ENCODE measurements at places on chromosomes 6 and 20.

DNA sequence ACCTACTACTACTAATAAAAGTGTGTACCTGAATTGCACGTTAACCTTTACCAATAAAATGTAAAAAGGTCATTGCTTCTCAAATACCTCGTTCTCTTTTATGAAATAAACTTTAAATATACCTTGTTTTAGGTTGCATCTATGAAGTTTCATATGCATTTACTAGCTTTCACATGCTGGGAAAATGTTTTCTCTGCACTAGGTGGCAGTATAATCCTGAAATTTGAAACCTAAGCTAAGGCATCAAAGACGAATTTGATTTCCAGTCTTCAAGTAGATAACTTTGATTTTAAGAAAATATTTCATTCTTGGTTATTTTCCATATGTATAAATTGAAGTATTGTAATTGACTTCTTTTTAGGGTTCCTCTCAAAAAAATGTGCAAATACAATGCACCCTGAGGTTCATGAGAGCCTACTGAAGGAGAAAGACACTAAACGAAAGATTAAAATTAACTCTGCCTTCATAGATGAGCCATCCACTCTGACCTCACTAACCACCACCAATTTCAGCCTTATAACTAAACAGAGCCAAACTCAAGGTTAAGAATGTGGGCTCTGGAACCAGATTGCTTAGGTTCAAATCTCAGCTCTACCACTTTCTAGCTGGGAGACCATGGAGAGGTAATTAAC is 7.3 kb upstream of the COL9A1 start:
- DNase-seq: peak; percentile 55

GRCh38 chr6:149380523-149380922 is 19.5 kb upstream of the SUMO4 start:
- no peak for DNase-seq

DNA sequence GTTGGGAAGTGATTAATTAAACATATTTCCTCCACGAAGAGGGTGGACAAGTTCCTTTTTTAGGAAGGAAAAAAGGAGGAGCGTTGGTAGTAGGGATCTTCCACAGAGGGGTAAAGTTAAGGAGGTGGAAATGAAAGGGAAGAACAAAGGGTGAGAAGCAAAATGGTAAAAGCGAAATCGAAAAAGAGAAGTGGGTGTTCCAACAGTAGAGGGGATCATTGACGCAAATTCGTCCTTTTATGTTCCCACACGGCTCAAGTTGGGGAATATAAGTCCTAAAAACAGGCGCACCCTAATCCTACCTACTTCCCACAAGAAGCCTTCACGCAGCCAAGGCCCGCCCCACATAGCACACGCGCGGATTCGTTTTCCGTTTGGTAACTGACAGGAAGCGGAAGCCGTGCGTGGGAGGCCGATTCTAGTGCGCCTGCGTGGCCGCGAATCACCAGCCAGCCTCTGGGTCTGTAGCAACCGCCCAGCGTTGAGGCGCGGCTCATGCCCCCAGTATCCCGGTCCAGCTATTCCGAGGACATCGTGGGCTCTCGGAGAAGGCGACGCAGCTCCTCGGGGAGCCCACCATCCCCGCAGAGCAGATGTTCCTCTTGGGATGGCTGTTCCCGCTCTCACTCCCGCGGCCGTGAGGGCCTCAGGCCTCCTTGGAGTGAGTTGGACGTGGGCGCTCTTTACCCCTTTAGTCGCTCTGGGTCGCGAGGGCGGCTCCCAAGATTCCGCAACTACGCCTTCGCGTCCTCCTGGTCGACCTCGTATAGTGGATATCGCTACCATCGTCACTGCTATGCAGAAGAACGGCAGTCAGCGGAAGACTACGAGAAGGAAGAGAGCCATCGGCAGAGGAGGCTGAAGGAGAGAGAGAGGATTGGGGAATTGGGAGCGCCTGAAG is at the start of gene NKAPL:
Gene NKAPL (plus strand): TSS at position 421 of the 901 bp plus-strand sequence. CDS start 75 bp downstream, at position 496.
- no peak for DNase-seq

DNA sequence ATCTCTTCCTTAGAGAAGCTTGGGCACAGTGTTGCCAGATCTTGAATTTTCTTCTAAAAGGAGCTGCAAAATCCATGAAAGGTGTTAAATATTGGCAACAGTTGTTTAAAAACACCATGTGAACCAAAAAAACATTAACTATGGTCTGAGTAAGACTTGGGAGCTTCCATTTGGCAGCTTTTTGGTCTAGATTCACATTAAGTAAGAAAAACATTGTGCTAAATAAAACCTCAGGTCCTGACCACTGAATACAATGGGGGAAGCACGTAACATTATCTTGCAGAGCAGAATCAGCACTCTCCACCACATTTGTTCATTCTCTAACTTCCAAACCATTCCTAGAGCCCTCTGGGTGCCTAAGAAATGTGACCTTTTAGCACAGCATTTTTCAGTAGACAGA is 437.6 kb upstream of the PLCB4 start:
- DNase-seq: no peak

- no peak for DNase-seq
These were observed 52.8 kb downstream of the SNRNP48 start for GRCh38 chr6:7642791-7643190.

GRCh38 chr20:51156041-51156982 is 133.4 kb upstream of the KCNG1 start:
- peak; percentile 16 for DNase-seq

GRCh38 chr20:42024653-42025052 is 406.5 kb upstream of the CHD6 start:
- DNase-seq: no peak

GRCh38 chr20:32162351-32162750 is 45.2 kb downstream of the PLAGL2 start:
- no peak for DNase-seq

GRCh38 chr20:2217857-2218539 is 77.8 kb upstream of the TGM3 start:
- no peak for DNase-seq

- no peak for DNase-seq
These were observed 68.4 kb downstream of the ID4 start for GRCh38 chr6:19905584-19905983.

DNA sequence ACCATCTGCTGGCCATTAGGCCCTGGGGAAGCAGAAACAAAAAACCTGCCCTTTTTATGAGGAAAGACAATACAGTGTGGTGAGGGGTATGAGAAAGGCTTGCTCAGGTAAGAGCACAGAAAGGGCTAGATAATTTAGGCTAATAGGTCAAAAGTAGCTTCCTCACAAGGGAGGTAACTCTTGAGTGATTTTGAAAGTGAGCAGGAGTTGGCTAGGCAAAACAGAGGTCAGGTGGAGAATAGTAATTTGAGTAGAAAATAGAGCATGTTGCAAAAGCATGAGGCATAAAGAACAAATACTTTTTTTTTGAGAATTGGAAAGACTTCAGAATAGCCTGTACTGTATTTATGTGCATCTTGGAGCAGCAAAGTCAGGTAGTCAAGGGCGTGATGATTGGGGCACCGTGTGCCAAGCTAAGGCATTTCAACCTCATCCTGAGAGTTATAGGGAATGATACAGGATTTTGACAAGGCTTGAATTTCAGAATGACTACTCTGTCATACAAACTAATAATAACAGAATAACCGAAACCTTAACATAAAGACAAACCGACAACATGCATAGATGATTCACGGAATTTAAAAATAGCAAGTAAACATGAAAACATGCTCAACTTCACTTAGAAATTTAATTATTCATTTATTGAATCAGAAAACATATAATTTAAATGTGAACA is 123.0 kb upstream of the ENPP5 start:
- no peak for DNase-seq

- no peak for DNase-seq
These were observed 29.7 kb downstream of the CEBPB start for GRCh38 chr20:50220093-50220893.

DNA sequence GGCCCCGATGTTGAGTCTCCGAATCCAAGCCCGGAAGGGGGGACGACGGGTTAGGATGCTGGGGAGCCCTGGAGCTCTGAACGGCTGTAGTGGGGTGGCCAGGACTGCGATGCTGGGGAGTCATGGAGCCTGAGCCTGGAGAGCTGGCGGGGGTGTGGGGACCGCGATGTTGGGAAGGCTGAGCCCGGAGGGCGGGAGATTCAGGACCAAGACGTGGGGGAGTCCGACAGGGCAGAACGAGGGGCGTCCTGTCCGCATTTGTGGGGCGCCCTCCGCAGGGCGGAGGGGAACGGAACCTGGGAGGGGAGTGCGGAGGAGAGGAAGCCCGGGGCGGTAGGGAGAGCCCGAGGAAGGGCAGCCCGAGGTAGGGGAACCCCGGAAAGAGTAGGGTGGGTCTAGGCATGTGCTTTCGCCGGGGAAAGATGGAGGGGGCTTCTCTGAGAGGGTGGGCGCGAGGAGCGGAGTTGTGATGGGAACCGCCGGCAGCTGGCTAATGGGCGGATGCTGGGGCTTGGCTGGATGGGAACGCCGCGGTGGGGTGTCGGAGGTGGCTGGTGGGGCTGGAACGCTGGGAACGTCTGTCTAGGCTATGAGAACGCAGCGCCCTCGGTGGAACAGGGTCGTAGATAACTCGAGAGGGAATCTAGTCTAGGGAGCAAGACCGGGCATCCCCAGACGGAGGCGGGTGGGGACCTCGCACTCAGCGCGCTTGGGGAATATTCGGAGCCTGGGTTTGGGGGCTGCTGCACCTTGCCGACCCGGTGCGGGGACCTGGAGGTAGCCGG is 684 bp downstream of the PAQR8 start:
- no peak for DNase-seq

GRCh38 chr6:13098793-13099570 is 229.4 kb downstream of the TBC1D7 start:
- peak; percentile 12 for DNase-seq

- peak; percentile 45 for DNase-seq
These were observed 101.7 kb upstream of the FOXA2 start for GRCh38 chr20:22686097-22686496.

GRCh38 chr20:54044156-54044555 is 26.2 kb downstream of the BCAS1 start:
- DNase-seq: peak; percentile 74

- DNase-seq: no peak
These were observed 354.5 kb downstream of the UTRN start for GRCh38 chr6:144639654-144640053.

- DNase-seq: no peak
These were observed 20.1 kb upstream of the SERINC3 start for GRCh38 chr20:44541992-44542391.

DNA sequence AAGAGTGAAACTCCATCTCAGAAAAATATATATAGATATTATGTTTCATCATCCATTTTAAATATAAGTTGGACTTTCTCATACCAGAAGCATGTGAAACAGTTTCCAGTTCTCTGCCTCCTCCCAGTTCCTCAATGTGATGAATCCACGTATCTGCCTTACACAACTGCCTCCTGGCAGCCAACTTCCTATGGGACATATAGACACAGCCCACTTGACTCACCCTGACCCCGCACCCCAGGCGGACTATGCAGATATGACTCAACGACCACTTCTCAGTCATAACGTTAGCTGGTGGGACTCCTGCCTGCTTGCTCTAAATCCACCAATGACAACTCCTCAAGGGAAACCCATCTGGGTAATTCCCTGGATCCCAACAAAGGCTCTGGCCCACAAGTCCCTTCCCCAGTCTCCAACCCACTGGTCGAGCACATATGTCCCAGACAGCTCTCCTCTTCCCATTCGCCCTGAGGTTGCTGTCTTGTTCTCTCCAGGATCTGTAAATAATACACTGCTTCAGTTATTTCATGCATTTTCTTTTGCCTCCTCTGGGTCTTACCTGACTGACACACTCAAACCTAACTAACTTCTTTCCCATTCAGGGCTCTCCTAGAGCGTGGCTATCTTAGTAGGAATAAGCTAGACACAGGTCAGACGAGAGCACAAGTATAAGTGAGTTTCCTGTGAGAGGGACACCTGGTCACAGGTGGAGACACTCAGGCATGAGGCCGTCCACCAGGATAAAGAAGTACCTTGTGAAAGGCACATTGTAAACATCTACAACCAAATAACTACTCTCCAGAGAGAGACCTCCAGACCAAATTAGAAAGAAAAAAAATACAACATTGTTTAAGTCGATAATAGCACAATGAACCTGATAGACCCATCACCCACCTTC is 548.5 kb downstream of the CD83 start:
- peak; percentile 92 for DNase-seq

- DNase-seq: no peak
These were observed 183.8 kb upstream of the SMLR1 start for GRCh38 chr6:130643361-130643760.

- DNase-seq: no peak
These were observed 20.4 kb upstream of the FRMD1 start for GRCh38 chr6:168099201-168100010.

DNA sequence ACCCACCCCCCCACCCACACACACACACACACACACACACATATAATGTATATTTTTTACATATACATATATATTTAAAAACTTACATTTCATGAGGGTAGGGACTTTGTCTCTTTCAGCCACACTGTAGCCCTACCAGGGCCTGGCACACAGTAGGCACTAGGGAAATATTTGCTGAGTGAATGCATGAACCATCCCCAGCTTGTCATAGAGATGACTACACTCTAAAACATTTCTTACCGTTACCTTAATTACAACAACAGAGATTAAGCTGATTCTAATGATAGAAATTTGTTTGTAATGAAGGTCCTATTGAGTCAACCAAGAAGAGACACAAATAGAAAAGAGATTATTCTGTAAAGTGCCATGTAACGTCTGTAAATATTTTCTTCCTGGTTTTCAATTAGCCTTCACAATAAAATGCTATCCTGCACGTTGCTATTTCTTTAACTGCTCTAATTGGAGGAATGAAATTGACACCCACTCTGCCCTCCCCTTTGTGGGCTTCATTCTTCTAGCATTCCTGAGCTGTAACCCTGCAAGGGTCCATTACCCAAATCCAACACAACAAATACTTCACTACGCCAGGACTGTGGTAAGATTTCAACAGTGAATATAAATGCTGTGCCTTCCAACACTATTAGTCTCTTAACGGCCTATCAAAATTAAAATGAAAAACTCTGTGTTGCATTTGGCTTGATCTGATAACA is 30.8 kb downstream of the SIM1 start:
- no peak for DNase-seq

- no peak for DNase-seq
These were observed 108.6 kb upstream of the EYA4 start for GRCh38 chr6:133132466-133132971.

DNA sequence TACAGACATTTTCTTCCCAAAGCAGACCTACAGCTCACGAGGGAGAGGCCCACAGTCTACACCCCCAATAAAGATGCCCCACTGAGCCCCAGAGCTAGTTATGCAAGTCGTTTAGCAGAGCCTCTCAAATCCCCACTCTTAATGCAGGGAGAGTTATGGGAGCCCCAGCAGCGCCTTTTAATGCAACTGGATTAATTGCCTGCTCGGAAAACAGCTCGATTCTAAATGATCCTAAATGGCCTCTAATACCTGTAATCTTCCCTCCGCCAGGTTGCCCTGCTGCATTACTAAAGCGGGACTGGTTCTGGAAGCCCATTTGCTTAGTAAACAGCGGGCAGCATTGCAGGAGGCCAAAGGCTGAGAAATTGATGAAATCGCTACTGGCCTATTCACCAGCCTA is 656.9 kb downstream of the PTPRT start:
- no peak for DNase-seq

DNA sequence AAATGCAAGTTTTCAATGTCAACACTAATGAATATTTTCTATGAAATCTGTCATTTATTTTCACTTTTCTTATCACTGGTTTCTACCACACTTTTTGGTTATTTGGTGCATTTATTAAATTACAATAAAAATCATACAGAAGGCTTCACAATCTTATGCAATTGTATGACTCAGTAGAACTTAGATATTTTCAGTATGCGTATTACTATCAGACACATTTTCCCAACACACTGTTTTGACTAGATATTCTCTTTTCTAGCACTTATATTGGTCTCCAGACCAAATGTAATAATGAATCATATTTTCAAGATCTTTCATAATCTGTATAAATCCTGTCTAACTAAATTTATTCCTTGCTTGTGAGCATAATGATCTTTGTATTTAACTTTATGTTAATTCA is 74.1 kb downstream of the FAM83B start:
- DNase-seq: no peak
